Non-pigmented ciliary epithelial cell (primary cell): ENCODE measurements at places on chromosomes 16 and 17.
A peak's percentile ranks its signal among the peaks of the same experiment; 100 is the strongest.

- DNase-seq = no peak
Measured at GRCh38 chr17:76912421-76913164, 44.4 kb downstream of the MGAT5B start.

- DNase-seq = no peak
Measured at GRCh38 chr16:17431012-17431411, 39.7 kb downstream of the XYLT1 start.

DNA sequence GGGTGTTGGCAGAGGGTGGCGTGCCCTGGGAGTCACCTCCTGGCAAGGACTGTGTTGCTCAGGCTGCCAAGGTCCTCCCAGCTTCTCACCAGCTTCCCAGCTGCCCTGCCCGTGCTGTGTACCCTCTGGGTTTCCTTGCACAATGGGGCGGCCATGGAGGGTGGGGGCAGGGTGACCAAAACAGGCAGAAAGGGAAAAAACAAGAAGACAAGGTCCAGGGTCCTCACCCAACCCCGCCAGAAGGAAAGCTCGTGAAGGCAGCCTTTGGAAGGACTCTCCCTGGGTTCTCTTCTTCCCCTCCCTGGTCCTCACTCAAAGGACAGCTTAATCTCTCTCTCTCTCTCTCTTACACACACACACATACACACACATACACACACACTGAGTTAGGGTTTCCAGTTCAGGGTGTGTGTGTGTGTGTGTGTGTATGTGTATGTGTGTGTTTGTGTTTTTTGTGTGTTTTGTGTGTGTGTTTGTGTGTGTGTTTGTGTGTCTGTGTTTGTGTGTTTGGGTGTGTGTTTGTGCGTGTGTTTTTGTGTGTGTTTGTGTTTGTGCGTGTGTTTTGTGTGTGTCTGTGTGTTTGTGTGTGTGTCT, 2.0 kb downstream of the SLC13A5 start:
- DNase-seq = no peak

DNA sequence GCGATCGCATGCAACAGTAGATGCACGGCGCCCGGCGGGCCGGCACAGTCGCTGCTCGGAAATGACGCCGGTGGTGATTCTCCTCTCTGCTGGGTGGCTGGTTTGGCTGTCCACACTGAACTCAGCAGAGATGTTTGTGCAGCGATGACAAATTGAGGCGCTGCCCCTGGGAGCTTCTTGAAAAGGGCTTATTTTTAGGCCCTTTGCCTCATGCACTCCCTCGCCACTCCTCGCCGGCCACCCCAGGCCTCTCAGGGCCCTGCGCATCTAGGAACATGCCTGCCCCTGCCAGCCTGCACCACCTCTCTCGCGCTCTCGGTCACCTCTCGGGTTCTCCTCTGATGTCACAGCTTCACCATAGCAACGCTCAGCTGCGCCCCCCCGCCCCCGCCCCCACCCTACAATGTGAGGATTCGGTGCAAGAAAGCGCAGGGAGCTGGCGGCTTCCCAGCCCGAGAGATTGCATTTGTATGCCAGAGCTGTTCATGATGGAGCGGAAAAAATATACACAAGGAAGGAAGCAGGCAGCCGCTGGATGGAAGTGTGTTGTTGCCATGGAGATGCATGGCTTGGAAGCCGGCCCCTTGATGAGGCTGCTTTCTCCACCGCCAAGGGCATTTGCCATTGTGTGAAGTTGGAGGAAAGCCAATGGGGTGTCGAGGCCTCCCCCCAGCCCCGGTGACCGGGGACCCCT, 81.3 kb upstream of the PLCG2 start:
- DNase-seq = no peak

GRCh38 chr17:74842146-74842598, 17.5 kb downstream of the GRIN2C start:
- no peak for DNase-seq

- DNase-seq = no peak
Measured at GRCh38 chr16:9647981-9648701, 534.1 kb downstream of the GRIN2A start.

DNA sequence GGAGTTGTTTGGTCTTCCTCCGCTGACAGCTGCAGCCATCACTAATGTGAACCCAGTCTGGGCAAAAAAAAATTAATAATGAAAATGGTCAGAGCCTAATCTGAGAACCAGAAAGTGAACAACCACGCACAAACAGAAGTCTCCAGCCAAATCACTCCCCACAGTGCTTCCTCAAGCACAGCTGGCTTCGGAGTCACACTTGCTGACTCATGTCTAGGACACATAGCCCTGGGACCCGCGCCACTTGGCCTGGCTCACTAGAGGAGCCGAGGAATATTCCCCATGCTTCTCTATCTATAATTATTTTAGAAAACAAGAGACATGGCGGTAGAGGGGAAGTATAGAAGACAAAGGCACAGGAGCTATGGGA, 109.1 kb downstream of the ZFHX3 start:
- peak; percentile 23 for DNase-seq
